Colonic mucosa (tissue), 4 donors: ENCODE measurements at places on chromosomes 11 and 22. TPM values are rescaled to one million over a fixed set of nuclear protein-coding genes. Genes with fewer than 3 reads are reported as not detected.
A peak's percentile ranks its signal among the peaks of the same experiment; 100 is the strongest.

- DNase-seq: no peak
Measured at GRCh38 chr11:11856638-11857037, 14.9 kb downstream of the USP47 start.

GRCh38 chr22:17266251-17266971 lies 47.2 kb upstream of the ADA2 start:
- DNase-seq: peak; percentile 79

Gene PIH1D2
- 1.0 TPM for total RNA-seq

Gene RPS3
- total RNA-seq: 2,133 TPM

DNA sequence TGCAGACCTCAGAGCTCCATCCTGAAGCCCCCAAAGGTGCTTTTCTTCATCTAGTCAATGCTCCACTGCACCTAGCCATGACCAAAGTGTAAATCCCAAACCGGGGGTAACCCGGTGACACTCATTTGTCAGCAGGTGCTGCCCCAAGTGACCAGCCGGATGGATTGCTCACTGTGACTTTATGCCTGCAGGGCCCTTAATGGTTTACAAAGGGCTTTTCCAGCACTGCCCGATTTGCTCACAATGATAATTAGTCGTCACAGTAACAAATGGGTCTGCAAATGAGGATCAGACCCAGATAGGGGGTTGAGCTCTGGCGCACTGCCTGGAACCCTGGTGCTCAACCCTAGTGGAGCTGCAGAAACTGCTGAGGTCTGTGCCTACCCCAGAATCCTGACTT lies 45.7 kb upstream of the CD5 start:
- no peak for DNase-seq

DNA sequence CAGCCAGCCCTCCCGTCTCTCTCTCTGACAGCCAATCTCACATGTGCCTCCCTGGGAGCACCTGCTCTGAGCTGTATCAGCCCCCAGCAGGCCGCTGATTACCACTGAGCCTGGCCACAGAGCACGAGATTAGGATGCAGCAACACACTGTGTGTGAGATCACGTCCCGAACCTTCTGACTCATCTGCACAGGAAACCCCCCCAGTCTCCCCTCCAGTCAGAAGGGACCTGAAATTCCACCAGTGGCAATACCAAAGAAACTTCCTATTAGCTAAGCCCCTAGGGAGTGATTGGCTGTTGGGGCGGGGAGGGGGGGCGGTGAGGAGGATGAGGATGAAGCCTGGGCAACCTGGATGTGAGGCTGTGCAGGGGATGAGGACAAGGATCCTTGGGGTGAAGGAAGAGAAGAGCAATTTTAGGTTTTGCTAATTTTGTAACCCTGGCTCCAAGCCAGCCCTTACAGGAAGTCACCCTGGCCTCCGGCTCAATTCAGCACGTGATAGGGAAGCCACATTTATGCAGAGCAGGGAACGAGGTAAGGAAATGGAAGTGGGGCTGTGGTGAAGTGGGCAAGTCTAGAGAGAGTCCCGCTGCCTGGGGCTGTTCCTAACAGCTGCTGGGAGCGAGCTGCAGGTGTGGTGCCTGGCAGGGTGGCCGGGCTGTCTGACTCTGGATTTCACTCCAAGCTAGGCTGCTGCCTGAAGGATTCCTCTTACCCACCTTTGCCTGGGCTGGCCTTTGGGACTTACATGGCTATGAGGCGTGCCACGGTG lies 1.9 kb downstream of the SLC43A3 start:
- DNase-seq: peak; percentile 56

- no peak for DNase-seq
Measured at GRCh38 chr22:42319386-42319785, 48.9 kb upstream of the TCF20 start.

GRCh38 chr11:19751055-19751454 lies 38.4 kb downstream of the NAV2 start:
- no peak for DNase-seq

- DNase-seq: no peak
Measured at GRCh38 chr11:23473782-23474181, 613.5 kb upstream of the CCDC179 start.

Gene RIMBP3C
- not detected for total RNA-seq

Gene SLC25A45
- total RNA-seq: 6.9 TPM

DNA sequence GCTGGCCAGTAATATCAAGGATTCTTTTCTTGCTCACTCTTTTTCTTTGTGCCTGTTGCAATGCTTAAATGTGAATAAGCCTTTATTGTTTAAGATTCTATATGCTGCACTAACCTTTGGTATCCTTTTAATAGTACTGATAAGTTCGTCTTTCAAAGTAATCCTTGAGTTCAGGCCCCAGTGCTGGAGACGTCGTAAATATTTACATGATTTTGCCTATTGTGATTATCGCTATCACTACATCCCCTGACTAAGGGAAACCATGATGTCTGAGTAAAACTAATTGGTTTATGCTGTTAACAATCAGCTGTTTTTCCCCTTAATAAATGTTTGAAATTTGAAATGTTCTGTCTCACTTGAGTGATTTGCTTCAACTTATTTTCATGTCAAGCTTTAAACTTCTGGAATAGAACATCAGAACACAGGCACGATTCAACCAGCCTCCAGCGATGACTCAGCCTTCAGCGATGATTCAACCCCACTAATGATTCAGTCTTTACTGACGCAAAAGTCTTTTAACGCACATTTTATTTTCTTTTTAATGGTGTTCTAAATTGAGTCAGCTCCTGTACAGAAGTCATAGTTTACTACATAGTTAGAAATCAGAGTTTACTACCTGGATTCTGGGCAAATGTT lies 3.9 kb downstream of the HTATIP2 start:
- DNase-seq: no peak

GRCh38 chr22:50583294-50583861 lies 729 bp upstream of the CHKB start:
- DNase-seq: no peak
